Activated CD4-positive, alpha-beta T cell treated with anti-CD3 and anti-CD28 coated beads for 36 hours (primary cell): ENCODE measurements at places on chromosomes 7 and 10. TPM values are rescaled to one million over a fixed set of nuclear protein-coding genes. Genes with fewer than 3 reads are reported as not detected.

Gene AKR1E2
- 13.4 TPM for total RNA-seq

Gene LRRC18
- total RNA-seq = not detected

Gene NAT16
- not detected for total RNA-seq

Gene SPDYE5
- total RNA-seq = not detected

Gene PRXL2A
- total RNA-seq = 17.6 TPM

Gene C7orf33
- total RNA-seq = not detected

Gene ABCA13
- total RNA-seq = not detected

Gene NPY4R
- not detected for total RNA-seq

Gene ADRA2A
- total RNA-seq = not detected

Gene WNT8B
- 0.40 TPM for total RNA-seq

Gene CYP2C19
- not detected for total RNA-seq

Gene CACNA2D1
- not detected for total RNA-seq

Gene EN2
- not detected for total RNA-seq

Gene LRMDA
- not detected for total RNA-seq

Gene FBXO24
- total RNA-seq = 2.1 TPM

Gene HGF
- total RNA-seq = not detected

Gene GPR141
- not detected for total RNA-seq

Gene MYL10
- not detected for total RNA-seq

Gene CRYGN
- total RNA-seq = 0.11 TPM

Gene CAMK2G
- total RNA-seq = 19.4 TPM

Gene STOX1
- total RNA-seq = 0.87 TPM

Gene NKX1-2
- total RNA-seq = not detected

Gene RAPGEF5
- total RNA-seq = 1.3 TPM

Gene DUSP5
- 60.9 TPM for total RNA-seq

Gene ACSM6
- total RNA-seq = not detected

Gene GSTO2
- total RNA-seq = 2.1 TPM

Gene GIGYF1
- total RNA-seq = 40.3 TPM

Gene VWDE
- 2.3 TPM for total RNA-seq

Gene CALU
- total RNA-seq = 32.9 TPM

Gene GOLGA7B
- total RNA-seq = 0.47 TPM

Gene ZEB1
- total RNA-seq = 32.0 TPM

Gene FOXK1
- total RNA-seq = 30.0 TPM

Gene NEUROD6
- total RNA-seq = not detected

Gene TSPAN13
- 0.47 TPM for total RNA-seq

Gene UNCX
- total RNA-seq = not detected

Gene IQUB
- total RNA-seq = 0.05 TPM

Gene IL2RA
- total RNA-seq = 980 TPM

Gene STEAP2
- not detected for total RNA-seq
